ENCODE measurements at places on chromosomes 5 and 9. TPM values are rescaled to one million over a fixed set of nuclear protein-coding genes. Genes with fewer than 3 reads are reported as not detected.
A peak's percentile ranks its signal among the peaks of the same experiment; 100 is the strongest.

Gene TMC1
- total RNA-seq, result 0.36 TPM

Gene C5orf52
- total RNA-seq, result not detected

GRCh38 chr9:125460346-125460745 is 198.7 kb downstream of the GAPVD1 start:
- DNase-seq, result no peak

Gene TPPP
- 0.98 TPM for total RNA-seq

Gene PROB1
- 2.3 TPM for total RNA-seq

GRCh38 chr9:104907278-104907951 is 20.5 kb downstream of the ABCA1 start:
- no peak for DNase-seq

Gene TBC1D2
- total RNA-seq, result 2.4 TPM

Gene AJM1
- 7.2 TPM for total RNA-seq

Gene FAM81B
- not detected for total RNA-seq

DNA sequence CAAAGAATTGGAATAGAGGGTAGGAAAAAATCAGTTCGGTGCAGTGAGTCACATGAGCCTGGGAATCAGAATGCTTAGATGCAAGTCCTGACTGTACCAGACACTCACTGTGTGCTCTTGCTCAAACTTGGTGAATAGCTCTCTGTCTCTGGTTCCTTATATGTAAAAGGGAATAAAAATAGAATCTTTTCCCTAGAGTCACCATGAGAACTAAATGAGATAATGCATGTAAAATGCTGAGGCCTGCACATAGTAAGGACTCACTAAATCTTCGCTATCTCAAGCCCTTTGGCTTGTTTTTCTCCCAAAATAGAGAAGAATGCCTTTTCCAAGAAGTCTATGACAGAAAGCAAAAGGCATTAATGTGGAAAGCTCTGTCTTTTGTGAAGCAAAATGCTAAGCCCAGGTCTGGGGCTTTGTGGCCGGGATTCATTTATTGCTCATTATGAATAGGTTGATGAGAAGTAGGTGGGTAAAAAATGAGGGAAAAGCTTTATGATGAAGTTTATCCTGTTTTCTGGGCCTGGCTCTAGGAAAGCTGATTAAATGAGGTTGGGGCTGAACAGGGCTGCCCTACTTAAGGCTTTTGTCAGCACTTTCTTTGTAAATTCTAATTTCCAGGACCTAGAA is 483.3 kb downstream of the DMAC1 start:
- DNase-seq, result no peak

Gene TLR4
- total RNA-seq, result 0.33 TPM

Gene RAD23B
- 114 TPM for total RNA-seq

DNA sequence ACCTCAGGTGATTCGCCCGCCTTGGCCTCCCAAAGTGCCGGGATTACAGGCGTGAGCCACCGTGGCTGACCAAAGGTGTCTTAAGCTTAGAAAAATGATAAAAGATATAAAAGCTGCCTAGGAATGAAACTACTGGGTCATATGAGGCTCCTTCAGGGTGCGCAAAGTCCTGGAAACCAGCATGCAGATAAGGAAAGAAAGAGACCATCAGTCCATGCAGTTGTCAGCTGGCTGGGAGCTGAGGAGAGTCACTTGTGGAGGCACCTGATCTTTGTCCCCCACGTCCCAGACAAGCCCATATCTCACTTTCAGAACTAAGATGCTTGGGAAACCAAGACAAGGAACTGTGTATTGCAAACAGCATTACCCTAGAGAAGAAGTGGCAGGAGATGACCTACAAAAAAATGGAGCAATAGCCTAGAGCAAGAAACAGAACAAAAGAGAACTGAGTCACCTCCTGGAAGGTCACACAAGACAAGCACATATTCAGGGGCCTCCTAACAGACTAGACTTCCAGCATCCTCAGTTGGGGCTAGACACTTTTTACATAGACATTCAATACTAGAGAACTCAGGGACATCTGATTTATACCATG is 2.8 kb upstream of the CCDC125 start:
- DNase-seq, result no peak

GRCh38 chr5:54643685-54644106 is 126.1 kb downstream of the SNX18 start:
- DNase-seq, result no peak

DNA sequence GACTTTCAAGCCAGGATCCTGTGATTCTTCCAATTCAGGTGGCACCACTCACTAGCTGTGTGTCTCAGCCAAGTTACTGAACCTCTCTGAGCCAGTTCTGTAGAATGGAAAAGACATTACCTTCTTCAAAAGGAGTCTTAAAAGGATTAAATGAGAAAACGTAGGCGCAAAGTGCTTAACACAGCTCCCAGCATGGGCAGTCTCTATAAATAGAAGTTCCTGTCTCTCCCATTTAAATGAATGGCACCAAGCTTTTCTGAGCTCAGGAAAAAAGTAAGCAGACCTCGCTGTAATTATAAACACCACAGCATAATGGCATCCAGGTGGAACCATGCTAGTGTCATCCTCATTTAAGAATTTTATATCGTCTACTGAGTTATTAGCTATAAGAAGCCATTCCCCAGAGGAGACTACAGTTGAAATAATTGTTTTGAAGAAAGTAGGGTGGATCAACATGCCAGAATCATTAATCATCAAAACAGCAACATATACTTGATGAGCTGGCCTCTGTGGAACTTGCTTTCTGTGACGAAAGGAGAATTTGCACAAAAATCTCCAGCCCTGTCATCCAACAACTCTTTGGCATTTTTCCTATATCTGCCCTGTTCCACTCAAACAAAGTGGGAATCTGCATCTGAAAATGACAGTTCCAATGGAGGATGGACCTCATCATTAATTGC is 188.9 kb downstream of the SPOCK1 start:
- DNase-seq, result peak; percentile 86

Gene TLX3
- total RNA-seq, result not detected

Gene PFDN1
- total RNA-seq, result 54.4 TPM

DNA sequence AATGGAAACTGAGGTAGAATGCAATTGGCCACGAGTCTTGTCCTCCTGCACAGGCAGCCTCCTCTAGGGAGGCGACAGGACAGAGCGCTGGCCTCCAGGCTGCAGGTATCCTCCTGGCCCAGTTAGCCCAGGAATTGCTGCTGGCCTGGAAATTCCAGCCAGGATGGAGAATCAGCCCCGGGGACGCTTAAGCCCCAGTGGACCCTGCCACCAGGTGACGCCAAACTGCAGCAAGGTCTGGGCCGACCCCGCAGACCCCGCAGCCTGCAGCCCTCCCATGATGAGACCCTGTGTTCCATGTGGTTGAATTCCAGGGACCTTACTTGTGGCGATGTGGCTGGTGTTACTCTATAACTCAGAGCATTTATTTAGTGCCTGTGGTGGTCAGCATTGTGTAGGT is 7.3 kb downstream of the CACFD1 start:
- no peak for DNase-seq
